ENCODE measurements at places on chromosomes 16 and 17.

GRCh38 chr17:50087912-50088405 lies 7.2 kb upstream of the PDK2 start:
- DNase-seq: no peak

DNA sequence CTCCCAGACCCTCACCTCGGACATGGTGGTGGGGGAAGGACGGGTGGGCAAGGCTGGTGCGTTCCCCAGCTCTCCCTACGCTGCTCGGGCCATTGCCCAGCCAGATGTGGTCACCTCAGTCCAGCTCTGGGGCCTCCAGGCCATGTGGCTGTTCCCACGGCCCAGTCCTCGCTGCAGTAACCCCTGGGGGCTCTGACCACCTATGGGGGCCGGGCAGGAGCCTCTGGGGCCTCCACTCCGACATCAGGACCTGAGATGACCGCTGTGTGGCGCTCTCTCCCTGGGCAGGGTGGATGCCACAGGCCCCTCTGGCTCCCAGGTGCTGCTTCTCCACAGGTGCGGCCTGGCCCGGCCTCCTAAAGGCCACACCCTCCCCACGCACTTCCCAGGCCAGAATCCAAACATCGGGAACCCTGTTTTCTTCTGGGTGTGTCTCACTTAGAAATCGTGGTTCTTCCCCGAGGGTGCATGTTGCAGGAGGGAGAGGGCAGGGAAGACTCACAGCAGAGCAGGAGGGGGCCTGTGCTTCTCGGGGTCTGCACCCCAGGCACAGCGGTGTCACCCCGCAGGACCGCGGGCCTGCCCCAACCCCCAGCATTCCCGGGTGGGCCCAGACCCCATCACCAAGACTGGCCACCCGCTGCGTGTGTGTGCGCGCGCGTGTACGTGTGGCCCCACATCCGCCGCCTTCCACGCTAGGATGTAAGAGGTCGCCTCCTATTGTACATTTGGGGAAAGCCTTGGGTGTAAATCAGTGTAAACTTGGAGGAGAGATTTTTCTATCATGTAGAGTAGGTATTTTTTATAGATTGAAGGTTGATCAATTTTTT lies 5.9 kb upstream of the CAPN15 start:
- no peak for DNase-seq

DNA sequence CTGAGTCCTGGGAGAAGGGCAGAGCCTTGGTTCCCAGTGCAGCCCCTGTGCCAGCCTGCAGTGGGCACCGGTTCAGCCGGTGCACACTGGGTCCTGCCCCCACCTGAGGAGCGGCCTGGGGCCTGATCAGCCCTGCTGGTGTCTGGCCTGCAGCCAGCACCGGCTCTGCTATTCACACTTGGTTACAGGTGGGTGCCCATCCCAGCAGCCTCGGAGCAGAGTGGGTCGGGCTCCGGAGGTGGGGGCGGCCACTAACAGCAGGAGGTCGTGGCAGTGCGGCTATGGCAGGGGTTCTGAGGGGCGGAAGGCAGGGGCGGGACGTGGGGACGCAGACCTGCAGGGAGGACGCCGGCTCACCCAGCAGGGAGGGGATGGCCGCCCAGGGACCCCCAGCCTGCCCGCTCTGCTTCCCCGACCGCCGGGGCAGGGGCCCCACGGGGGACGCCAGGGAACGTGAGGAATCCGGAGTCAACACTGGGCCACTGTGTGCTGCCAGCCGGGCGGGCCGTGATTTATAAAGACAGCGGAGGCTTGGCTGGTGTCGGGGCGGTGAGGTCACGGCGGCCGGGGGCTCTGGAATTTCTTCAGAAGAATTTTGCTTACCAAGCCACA lies 20.3 kb downstream of the METRNL start:
- DNase-seq: no peak

GRCh38 chr16:13920510-13920818 lies 510 bp downstream of the ERCC4 start:
- DNase-seq: no peak

Data from stimulated activated CD4-positive, alpha-beta T cell treated with anti-CD3 and anti-CD28 coated beads, Interleukin-4, amount 100 ng/mL, for 4 hours (primary cell).